ENCODE measurements at places on chromosomes 16 and 17.
A peak's percentile ranks its signal among the peaks of the same experiment; 100 is the strongest.

DNA sequence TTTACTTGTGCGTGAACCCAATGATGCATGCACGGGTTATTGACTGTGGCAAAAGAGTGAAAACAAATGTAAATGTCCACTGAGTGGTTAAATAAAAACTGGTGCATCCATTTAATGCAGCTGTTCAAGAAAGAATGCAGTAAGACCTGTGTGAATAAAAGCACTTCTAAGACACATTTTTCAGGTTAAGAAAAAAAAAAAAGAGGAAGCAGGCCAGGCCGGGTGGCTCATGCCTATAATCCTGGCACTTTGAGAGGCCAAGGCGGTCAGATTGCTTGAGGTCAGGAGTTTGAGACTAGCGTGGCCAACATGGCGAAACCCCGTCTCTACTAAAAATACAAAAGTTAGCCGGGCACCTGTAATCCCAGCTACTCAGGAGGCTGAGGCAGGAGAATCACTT is 11.8 kb downstream of the CNGB1 start:
- DNase-seq, result no peak

DNA sequence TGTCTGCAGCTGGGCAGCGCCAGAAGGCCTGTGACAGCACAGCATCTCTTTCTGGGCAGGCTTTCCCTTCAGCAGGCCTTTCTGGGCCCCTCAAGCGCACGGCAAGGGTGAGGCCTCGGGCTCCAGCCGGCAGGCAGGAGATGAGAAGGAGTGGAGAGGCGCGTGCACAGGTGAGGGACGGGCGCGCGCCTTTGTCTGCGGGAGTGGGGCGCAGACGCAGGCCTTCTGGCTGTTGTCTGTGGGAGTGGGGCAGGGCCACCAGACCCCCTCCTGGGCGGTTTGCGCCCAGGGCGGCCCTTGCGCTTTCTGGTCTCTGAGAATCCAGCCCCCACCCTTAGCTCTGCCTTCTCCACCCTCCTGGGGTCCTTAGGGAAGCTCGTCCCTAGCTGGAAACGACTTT is 6.5 kb downstream of the ZNF205 start:
- DNase-seq, result no peak

DNA sequence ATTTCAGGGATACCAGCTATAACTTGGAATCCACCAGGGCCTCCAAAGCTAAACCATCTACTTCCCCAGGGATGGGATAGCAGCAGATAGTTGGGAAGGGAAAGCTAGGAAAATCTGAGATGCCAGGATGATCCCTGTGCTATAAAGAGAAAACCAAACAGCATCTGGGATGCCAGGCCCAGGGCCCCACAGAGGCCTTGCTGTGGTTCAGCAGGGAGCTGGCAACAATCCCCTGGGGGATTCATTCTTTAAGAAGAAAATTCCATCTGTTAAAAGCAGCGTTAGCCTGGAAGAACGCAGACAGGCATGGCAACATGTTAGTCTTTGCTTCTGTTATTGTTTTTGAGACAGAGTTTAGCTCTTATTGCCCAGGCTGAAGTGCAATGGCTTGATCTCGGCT is 16.6 kb downstream of the MYO18A start:
- no peak for DNase-seq

- DNase-seq, result no peak
Observed at GRCh38 chr16:77637940-77638339, 84.4 kb upstream of the NUDT7 start.

- DNase-seq, result no peak
Observed at GRCh38 chr16:62711797-62712196, 675.6 kb upstream of the CDH8 start.

DNA sequence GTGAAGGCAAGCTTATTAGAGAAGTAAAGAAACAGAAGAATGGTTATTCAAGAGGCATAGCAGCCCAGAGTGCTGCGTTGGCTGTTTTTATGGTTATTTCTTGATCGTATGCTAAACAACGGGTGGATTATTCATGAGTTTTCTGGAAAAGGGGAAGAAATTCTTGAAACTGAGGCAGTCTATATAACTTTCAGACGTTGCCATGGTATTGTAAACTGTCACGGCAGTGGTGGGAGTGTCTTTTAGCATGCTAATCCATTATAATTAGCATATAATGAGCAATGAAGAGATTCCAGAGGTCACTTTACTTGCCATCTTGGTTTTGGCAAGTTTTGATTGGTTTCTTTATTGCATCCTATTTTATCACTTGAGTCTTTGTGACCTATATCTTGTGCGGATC is 17.4 kb upstream of the MILR1 start:
- DNase-seq, result no peak

DNA sequence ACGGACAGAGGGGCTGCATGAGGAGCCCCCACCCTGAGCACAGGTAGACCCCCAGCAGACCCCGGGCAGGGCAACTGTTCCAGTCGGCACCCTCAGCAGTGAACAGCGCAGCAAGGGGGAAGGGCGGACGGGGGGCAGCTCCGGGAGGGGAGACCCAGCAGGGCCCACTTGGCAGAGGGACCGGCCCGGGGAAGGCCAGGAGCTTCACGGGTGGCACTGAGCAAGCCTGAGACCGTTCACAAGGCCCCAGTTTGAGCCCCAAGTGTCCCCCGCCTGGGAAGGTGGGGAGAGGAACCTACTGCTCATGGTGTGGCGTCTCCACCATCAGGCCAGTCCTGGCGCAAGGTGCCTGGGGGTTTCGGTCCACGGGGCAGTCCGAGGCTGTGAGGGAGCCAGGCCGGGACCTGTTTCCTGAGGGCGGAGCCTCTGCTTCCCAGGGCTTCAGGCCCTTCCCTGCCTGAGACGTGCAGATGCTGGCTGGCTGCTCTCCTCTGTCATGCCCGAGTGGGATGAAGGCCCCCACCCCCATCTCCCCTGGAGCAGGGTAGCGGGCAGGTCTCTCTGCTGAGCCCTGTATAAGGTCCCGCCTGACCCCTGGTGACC is 54.4 kb upstream of the GNG13 start:
- DNase-seq, result no peak

GRCh38 chr16:11687601-11688519 is 19.6 kb downstream of the SNN start:
- DNase-seq, result no peak

DNA sequence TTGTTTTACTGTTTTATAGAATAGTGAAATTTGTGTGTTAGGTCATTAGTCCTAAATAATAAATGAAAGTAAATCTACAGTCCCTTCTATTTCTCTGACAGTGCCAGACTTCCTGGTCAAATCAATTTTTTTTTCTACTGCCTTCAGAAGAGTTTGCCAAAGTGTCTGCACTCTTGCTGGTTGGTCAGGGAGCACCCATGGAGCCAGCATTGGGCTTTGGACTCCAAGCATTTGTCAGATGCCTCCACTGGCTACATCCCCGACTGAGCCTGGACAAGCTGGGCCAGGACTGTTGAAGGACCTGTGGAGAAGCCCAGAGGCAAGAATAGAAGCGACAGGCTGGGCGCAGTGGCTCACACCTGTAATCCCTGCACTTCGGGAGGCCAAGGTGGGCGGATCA is 53.7 kb downstream of the ELAC2 start:
- DNase-seq, result no peak

DNA sequence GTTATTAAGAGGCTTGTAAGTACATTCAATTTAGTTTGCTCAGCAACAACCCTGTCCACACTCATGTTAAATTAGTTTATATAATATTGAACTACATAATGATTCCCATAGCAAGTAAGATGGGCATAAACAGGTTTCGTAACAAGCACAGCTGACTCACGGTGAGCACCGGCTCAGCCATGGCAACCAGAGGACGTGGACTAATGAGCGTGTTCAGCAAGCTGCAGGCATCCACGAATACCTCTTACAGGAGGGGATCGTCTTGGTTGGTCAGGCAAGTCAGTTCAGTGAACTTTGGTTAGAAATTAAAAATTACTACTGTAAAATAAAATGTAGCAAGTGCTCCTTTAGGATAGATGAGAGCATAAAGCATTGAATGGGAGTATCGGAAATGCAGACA is 58.4 kb downstream of the ELAC2 start:
- DNase-seq, result no peak

- no peak for DNase-seq
Observed at GRCh38 chr17:78727476-78728229, 54.4 kb downstream of the CYTH1 start.

DNA sequence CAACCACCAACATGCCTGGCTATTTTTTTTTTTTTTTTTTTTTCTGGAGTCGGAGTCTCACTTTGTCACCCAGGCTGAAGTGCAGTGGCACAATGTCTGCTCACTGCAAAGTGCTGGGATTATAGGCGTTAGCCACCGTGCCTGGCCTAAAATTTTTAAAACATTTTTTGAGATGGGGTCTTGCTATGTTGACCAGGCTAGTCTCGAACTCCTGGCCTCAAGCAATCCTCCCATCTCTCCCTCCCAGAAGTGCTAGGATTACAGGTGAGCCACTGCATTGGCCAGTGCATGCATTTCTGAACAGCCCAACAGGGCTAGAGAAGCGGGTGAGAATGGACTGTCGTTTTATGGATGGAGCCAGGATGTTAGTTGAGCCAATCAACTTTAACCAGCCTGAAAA is 72.4 kb downstream of the ERCC4 start:
- no peak for DNase-seq

- no peak for DNase-seq
Observed at GRCh38 chr17:44837196-44837595, 7.1 kb upstream of the GJC1 start.

GRCh38 chr17:28892024-28892423 is 5.5 kb downstream of the FLOT2 start:
- DNase-seq, result no peak

- no peak for DNase-seq
Observed at GRCh38 chr16:81875461-81875860, 96.4 kb downstream of the PLCG2 start.

DNA sequence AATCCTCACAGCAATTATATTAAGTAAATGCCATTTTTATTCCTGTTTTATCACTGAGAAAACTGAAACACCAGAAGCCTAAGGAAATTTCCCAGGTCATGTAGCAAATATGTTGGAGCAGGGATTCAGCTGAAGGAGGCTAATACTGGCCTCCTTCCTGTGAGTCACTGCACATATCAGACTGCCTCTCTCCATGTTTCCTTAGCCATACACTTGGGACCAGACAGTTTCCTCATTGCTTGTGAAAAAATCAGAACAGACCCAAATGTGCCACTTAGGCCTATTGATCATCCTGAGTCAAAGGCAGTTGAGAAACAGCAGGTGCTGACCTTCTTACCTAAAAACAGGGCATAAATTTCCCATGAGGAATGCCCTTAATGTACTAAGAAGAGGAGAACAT is 18.9 kb upstream of the ELAC2 start:
- DNase-seq, result no peak

DNA sequence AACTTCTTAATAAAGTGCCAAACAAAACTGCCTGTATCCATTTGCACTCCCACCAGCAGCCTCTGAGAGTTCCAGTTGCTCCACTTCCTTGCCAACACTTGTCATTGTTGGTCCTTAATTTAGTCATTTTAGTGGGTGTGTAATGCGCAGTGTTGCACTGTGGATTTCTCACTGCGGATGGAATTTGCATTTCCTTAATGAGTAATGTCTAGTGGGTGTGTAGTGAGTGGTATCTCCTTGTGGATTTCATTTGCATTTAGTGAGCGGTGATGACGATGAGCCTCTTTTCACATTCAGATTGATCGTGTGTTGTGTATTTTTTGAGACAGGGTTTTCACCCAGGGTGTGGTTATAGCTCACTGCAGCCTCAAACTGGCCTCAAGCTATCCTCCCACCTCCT is 4.1 kb upstream of the MSLN start:
- DNase-seq, result peak; percentile 44

DNA sequence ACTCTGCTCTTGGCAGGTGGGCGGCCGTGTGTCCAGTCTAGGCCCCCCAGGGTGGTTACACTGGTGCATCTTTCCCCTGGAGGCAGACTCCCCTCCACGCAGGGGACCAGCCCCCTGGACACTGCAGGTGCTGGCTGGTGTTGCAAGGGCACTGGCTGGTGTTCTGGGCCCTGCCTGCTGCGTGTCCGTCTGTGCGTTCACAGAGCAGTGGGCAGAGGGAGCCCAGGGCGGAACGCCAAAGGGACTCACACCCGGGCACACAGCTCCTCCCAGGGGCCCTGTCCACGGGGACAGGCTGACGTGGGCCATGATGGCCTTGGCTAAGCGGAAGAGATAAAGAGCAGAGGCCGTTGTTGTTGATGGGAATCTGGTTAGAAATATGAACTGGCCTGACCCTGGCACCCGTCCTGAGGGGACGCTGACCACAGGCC is 27.3 kb downstream of the ACSF3 start:
- no peak for DNase-seq

GRCh38 chr16:10965440-10966061 is 21.2 kb downstream of the CLEC16A start:
- no peak for DNase-seq

GRCh38 chr17:11269210-11269609 is 28.2 kb downstream of the SHISA6 start:
- no peak for DNase-seq

- no peak for DNase-seq
Observed at GRCh38 chr16:17389384-17389783, 81.4 kb downstream of the XYLT1 start.

DNA sequence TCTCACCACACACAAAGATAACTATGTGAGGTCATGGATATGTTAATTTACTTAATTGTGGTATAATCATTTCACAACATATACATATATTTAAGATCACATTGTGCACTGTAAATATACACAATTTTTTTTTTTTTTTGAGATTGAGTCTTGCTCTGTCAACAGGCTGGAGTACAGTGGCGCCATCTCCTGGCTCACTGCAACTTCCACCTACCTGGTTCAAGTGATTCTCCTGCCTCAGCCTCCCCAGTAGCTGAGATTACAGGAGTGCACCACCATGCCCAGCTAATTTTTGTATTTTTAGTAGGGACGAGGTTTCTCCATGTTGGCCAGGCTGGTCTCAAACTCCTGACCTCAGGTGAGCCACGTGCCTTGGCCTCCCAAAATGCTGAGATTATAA is 11.5 kb upstream of the PRSS54 start:
- peak; percentile 26 for DNase-seq

DNA sequence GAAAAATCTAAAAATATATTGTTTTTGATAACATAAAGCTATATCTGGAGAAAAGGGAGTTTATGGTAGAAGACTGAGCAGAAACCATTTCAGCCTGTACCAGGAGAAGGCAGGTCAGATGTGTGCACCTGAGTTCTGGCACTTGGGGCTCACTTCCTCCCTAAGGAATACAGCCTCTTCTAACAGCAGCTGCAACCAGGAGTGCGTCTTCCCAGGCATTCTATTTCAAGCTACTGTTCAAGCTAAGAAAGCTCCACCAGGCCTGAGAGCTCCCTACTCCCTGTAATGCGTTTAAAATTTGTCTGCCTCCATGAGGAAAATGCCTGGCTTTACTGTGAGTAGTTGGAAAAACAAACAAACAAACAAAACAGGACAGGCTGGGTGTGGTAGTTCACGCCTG is 96.1 kb downstream of the ZNF778 start:
- DNase-seq, result no peak
